ENCODE measurements at places on chromosomes 13 and 19. TPM values are rescaled to one million over a fixed set of nuclear protein-coding genes. Genes with fewer than 3 reads are reported as not detected.
A peak's percentile ranks its signal among the peaks of the same experiment; 100 is the strongest.

DNA sequence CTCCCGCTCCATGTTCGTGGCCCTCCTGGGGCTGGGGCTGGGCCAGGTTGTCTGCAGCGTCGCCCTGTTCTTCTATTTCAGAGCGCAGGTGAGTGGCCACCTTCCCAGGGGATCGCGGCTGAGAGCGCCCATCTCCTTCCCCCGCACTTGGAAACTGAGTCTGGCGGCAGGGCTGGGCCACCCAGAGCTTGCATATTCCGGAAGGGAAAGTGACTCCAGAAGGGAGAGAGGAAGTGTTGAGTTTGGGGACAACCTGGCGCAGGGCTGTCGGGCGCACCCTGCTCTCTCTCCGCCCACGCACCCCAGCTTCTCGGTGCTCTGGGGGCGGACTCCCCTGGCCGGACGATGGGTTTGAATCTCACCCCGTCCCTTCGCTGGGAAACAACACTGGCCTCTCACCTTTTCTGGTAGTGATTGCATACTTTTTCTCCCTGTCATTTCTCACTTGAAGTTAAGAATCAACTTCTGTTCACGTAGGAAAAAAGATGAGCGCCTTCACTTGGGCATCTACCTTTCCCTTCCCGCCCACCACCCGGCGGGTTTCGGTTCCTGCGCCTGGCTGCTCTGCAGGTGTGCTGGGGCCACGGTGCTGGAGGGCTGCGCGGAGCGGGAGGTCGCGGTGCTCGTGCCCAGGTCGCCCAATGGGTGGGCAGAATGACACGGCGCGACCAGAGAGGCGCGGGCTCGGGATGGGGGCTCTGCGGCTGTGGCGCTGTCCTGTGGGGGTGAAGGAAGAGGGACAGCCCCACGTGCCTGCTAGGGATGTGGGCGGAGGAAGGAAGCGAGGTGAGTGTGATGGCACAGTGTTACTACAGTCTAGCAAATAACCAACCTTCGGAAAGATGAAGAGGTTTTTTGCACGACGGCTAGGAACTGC is 721 bp downstream of the TNFSF11 start:
- peaks cover 8% of the 10 kb centered on the region for H3K36me3 ChIP-seq
- peaks cover 43% of the 10 kb centered on the region for H3K4me1 ChIP-seq
- peaks cover 5% of the 10 kb centered on the region for H3K27me3 ChIP-seq
- H3K27ac ChIP-seq, result peak overlapping the region; percentile 75

- H3K36me3 ChIP-seq, result no peaks in the 10 kb centered on the region
- H3K4me1 ChIP-seq, result no peaks in the 10 kb centered on the region
- no peak for DNase-seq
- no peak overlapping the region for H3K4me3 ChIP-seq
- H3K27ac ChIP-seq, result no peak overlapping the region
- no peaks in the 10 kb centered on the region for H3K27me3 ChIP-seq
Observed at GRCh38 chr19:30671622-30672051, 299.5 kb downstream of the ZNF536 start.

GRCh38 chr13:72284791-72285190 is 417.8 kb upstream of the DACH1 start:
- no peak for DNase-seq
- no peak overlapping the region for H3K4me3 ChIP-seq
- H3K4me1 ChIP-seq, result no peaks in the 10 kb centered on the region
- H3K36me3 ChIP-seq, result no peaks in the 10 kb centered on the region
- H3K27me3 ChIP-seq, result no peaks in the 10 kb centered on the region

GRCh38 chr13:110262508-110263291 is 44.3 kb downstream of the COL4A1 start:
- H3K4me3 ChIP-seq, result no peak overlapping the region
- peaks cover 17% of the 10 kb centered on the region for H3K27me3 ChIP-seq
- H3K36me3 ChIP-seq, result no peaks in the 10 kb centered on the region
- no peak overlapping the region for H3K27ac ChIP-seq
- DNase-seq, result no peak

DNA sequence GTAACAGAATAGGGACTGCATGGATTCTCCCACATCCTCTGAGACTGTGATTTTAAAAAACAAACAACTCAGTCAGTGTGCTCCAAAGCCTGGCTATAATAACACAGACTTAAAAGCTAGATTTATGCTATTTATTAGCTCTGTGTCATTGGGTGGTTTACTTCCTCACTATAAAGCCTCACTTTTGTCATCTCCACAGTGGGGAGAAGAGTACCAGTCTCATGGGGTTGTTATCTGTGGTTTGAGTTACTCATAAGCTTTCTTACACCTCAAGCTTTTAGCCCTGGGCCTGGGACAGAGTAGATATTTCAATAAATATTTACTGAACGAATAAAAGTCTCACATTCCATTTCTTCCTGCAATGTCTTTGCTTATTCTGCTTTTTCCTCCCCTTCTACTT is 5.3 kb downstream of the RNASEH2B start:
- H3K27ac ChIP-seq, result peak overlapping the region; percentile 56
- H3K27me3 ChIP-seq, result no peaks in the 10 kb centered on the region
- DNase-seq, result no peak
- H3K36me3 ChIP-seq, result peaks cover 44% of the 10 kb centered on the region
- H3K4me3 ChIP-seq, result peak overlapping the region; percentile 51

GJB2 gene
- total RNA-seq, result 2.7 TPM

DNA sequence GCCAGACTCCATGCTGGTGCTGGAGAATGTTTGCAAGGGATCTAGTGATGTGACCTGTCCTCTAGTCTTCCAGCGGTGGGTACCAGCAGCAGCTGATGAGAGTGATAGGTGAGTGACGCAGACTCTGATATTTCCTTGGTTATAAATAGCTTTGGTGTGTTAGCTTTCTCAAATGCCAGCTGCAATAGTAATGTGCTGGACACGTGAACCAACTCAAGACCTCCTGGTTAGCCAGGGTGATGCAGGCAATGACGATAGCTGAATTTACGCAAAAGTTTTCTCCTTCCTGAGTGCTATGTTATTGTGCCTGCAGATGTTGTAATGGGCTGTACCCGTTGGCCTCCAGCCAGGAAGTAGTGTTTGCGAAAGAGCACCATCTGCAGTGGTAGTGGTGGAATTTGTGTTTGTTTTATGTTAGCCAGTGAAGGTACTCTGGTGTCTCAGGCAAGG is 129.5 kb downstream of the CYSLTR2 start:
- H3K4me3 ChIP-seq, result no peak overlapping the region
- no peaks in the 10 kb centered on the region for H3K4me1 ChIP-seq
- no peak overlapping the region for H3K27ac ChIP-seq
- H3K36me3 ChIP-seq, result no peaks in the 10 kb centered on the region
- no peak for DNase-seq

ZNF564 gene
- 7.4 TPM for total RNA-seq

ZNF729 gene
- not detected for total RNA-seq

DNA sequence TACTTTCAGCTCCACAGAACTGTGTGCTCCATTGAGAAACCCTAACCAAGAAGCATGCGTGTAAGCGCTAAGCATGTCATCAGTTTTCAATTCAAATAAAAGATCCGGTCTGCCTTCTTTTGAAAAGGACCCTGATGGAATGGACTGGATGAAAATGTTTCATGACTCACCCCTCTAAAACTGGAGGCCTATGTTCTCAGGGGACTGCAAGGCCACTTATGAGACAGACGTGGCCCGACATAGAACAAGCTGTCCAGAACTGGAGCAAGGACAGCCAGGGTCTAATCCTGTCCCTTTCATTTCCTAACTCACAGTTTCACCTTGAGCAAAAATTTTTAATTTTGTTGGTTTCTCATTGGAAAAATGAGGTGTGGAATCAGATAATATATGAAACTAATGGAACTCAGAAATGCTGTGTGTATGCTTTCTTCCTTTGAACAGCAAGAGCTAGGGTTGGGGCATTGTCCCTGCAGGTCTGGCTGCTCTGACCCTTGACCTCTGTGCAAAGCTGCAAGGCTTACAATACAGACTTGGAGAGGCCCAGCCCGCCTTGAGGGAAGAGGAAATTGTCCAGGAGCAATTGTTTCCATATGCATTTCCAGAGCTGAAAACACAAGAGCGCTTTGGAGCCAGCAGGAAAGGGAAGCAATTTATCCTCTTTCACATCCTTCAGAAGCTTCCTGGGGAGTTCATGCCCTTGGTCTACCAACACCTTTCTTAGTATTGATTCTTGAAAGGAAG is 553.4 kb upstream of the KLF12 start:
- no peaks in the 10 kb centered on the region for H3K27me3 ChIP-seq
- no peak overlapping the region for H3K4me3 ChIP-seq
- no peaks in the 10 kb centered on the region for H3K4me1 ChIP-seq
- H3K36me3 ChIP-seq, result no peaks in the 10 kb centered on the region

- H3K36me3 ChIP-seq, result no peaks in the 10 kb centered on the region
- peaks cover 17% of the 10 kb centered on the region for H3K27me3 ChIP-seq
- no peak overlapping the region for H3K27ac ChIP-seq
- DNase-seq, result no peak
Observed at GRCh38 chr13:111027458-111028439, 87.4 kb upstream of the ARHGEF7 start.

- H3K36me3 ChIP-seq, result peaks cover 57% of the 10 kb centered on the region
- H3K4me1 ChIP-seq, result peaks cover 5% of the 10 kb centered on the region
- H3K27ac ChIP-seq, result peak overlapping the region; percentile 97
- no peaks in the 10 kb centered on the region for H3K27me3 ChIP-seq
- DNase-seq, result peak; percentile 43
- H3K4me3 ChIP-seq, result peak overlapping the region; percentile 93
Observed at GRCh38 chr19:19866611-19867248, 1.0 kb downstream of the ZNF253 start.

FFAR3 gene
- 0.92 TPM for total RNA-seq

CYP4F11 gene
- total RNA-seq, result not detected

- H3K27me3 ChIP-seq, result no peaks in the 10 kb centered on the region
- peaks cover 8% of the 10 kb centered on the region for H3K4me1 ChIP-seq
- no peaks in the 10 kb centered on the region for H3K36me3 ChIP-seq
- H3K27ac ChIP-seq, result no peak overlapping the region
- DNase-seq, result no peak
Observed at GRCh38 chr13:111393221-111393790, 72.9 kb downstream of the TEX29 start.

DNA sequence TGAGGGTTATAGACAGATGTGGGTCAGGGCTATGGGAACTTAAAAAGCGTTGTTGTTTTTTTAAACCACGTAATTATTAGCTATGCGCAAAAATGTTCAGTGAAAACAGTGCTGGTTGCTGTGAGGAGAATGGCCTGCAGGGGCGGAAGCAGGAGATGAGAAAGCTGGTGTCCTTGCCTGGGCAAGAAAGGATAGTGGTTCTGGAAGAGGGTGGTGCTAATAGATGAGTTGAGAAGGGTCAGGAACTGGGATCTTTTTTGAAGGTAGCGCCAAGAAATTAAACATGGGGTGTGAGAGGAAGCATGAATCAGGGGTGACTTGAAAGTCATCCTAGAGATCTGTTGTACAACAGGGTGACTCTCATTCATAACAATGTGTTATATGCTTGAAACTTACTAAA is 4.8 kb upstream of the SMG9 start:
- H3K4me3 ChIP-seq, result no peak overlapping the region
- H3K27me3 ChIP-seq, result no peaks in the 10 kb centered on the region
- peaks cover 52% of the 10 kb centered on the region for H3K36me3 ChIP-seq
- peak overlapping the region; percentile 7 for H3K27ac ChIP-seq
- no peak for DNase-seq
- H3K4me1 ChIP-seq, result peaks cover 60% of the 10 kb centered on the region

- no peaks in the 10 kb centered on the region for H3K27me3 ChIP-seq
- DNase-seq, result no peak
- H3K36me3 ChIP-seq, result peaks cover 61% of the 10 kb centered on the region
- H3K27ac ChIP-seq, result peak overlapping the region; percentile 79
- peaks cover 22% of the 10 kb centered on the region for H3K4me1 ChIP-seq
- peak overlapping the region; percentile 50 for H3K4me3 ChIP-seq
Observed at GRCh38 chr13:100658363-100658762, 16.2 kb downstream of the TMTC4 start.

GRCh38 chr13:73754727-73755292 is 379.4 kb downstream of the KLF12 start:
- no peak overlapping the region for H3K4me3 ChIP-seq
- DNase-seq, result no peak
- no peak overlapping the region for H3K27ac ChIP-seq

DNA sequence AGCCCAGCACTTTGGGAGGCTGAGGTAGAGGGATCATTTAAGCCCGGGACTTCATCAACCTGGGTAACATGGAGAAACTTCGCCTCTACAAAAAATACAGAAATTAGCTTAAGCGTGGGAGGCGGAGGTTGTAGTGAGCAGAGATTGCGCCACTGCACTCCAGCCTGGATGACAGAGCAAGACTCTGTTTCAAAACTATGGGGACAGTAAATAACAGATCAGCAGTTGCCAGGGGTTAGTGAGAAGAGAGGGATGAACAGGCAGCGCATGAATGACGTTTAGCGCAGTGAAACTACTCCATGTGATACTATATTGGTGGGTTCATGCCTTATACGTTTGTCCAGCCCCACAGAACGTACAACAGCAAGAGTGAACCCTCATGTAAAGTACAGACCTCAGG is 7.1 kb upstream of the ICAM3 start:
- H3K27me3 ChIP-seq, result no peaks in the 10 kb centered on the region
- H3K4me3 ChIP-seq, result no peak overlapping the region
- no peak for DNase-seq

Measured in activated T-helper 2 cell treated with anti-CD3 and anti-CD28 coated beads, Interferon-gamma antibody, Interleukin-2, Interleukin-4, amounts not matched to agents 10 μg/mL and 5 μg/mL and 100 μg/mL, durations not matched to agents 14 hours and 24 hours and 36 hours (primary cell).